T-helper 17 cell (primary cell): ENCODE measurements at places on chromosomes 11 and 22. TPM values are rescaled to one million over a fixed set of nuclear protein-coding genes. Genes with fewer than 3 reads are reported as not detected.

PAX6 gene
- total RNA-seq = not detected

CD3G gene
- 170 TPM for total RNA-seq

- no peak for DNase-seq
These were observed 52.2 kb downstream of the JAM3 start for GRCh38 chr11:134120921-134121526.

DNA sequence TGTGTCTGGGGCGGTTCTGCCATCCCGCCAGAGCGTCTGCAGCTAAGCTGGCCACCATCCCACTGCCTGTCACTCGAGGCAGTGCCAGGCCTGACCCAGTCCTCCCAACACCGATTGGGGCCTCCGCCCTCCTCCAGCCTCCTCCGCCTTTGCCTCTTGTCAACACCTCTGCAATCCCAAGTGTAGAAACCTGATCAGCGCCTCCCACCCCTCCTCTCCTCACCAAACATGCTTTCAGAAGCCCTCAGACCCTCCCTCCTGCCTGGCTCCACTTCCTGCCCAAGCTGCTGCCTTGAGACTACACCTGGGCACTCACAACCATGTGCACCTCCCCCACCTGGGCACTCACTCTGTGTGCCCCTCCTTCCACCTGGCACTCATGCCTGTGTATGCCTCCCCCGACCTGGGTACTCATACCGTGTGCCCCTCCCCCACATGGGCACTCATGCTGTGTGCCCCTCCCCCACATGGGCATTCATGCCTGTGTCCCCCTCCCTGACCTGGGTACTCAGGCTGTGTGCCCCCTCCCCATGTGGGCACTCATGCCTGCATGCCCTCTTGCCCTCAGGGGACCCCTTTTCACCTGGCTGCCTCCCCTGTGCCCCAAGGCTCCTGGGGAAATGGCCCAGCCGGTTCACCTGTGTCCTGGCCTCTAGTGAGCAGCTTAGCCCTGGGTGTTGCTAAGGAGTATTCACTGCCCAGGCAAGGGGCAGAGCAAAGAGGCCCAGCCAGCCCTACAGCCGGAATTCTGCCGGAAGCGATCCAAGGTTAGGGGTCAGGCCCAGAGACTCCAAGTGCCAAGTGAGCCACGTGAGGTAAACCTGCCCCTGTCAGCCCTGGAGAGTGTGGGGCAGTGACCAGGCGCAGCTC is 5.5 kb upstream of the IFITM10 start:
- DNase-seq = no peak

GRCh38 chr11:120525261-120526171 is 14.0 kb downstream of the GRIK4 start:
- no peak for DNase-seq
